ENCODE measurements at places on chromosomes 3 and 15.

- no peak for DNase-seq
These were observed 321.4 kb upstream of the DPH6 start for GRCh38 chr15:35867356-35867755.

DNA sequence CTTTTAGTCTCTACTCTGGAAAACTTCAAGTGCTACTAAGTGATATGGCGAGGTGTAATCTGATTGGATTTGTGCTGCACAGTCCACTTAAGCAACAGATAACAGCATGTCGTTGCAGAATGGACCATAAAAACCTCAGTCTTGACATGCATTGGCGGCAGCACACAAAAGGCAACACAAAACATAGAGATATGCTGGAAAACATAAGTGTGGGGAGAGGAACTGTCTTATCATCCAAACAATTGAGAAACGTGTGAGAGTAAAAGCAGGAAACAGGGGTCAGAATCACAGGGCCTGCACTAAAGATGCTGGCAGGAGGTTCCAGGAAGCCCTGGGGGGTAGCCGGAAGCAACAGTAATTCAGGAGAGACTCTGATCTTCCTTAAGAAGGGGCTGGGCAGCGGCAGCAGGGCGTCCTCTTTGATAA is 82.1 kb downstream of the CGNL1 start:
- no peak for DNase-seq

GRCh38 chr15:31556494-31557150 is 230.0 kb downstream of the KLF13 start:
- DNase-seq, result no peak

- no peak for DNase-seq
These were observed 387.0 kb downstream of the ERC2 start for GRCh38 chr3:56081246-56081645.

DNA sequence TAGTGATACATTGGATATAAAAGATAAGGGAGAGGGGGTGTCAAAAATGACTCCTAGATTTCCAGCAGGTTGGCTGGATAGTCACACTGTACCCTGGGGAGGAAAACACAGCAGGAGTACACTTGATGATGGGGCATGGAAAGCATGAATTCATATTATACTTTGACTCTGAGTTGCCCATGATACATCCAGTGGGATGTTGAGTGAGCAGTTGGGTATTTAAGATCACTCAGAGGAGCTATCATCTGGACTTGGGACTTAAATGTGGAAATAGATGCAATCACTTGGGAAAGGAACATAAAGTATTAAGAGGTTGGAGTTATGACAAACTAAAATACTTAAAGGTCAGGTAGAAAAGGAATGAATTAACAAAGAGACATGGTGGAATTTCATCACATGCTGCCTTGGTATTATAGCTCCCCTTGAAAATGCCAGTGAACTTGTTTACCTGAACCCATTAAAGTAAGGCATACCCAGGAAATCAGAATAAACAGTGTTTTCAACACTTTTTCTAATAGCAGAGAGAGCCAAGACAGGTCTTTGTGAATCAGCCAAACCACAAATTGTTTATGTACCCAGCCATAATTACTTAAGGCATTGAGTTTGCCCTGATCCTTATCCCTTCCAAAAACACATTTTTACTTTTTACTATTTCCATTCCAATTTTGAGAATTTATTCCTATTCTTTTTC is 49.9 kb upstream of the ABI3BP start:
- DNase-seq, result no peak

GRCh38 chr3:134216191-134216764 is 34.4 kb downstream of the RYK start:
- DNase-seq, result no peak

GRCh38 chr3:13045904-13046568 is 27.2 kb downstream of the IQSEC1 start:
- DNase-seq, result peak; percentile 62

GRCh38 chr3:165532851-165533250 is 304.4 kb downstream of the BCHE start:
- DNase-seq, result no peak

DNA sequence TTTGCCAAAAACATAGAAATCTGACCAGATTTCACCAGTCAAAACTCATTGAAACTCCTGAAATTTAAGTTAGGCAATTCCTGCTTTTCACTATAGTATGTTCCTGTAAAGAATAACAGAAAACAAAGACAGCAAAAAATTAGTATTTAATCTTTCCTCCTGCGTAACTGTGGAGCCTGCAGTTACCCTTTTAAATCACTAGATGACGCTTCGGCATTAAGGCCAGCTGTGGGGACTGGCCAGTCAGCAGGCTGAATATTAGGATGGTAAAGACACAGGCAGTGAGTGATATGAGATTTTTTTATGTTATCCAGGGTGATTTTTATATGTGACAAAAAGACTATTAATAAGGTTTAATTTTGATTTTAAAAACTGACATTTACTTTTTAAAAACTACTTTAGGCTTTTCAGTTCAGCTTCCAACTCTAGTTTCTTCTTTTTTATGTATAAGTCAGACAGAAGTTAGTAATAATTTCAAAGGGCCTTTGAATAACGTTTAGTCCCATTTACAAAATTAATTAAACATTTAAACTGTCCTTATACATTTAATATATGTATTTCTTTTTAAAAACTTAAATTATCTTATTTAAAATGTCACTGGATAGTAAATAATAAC is 165.1 kb downstream of the PPM1L start:
- peak; percentile 49 for DNase-seq

GRCh38 chr15:77514641-77515402 is 94.1 kb downstream of the HMG20A start:
- DNase-seq, result no peak

- DNase-seq, result no peak
These were observed 13.2 kb downstream of the INO80 start for GRCh38 chr15:41102854-41103253.

DNA sequence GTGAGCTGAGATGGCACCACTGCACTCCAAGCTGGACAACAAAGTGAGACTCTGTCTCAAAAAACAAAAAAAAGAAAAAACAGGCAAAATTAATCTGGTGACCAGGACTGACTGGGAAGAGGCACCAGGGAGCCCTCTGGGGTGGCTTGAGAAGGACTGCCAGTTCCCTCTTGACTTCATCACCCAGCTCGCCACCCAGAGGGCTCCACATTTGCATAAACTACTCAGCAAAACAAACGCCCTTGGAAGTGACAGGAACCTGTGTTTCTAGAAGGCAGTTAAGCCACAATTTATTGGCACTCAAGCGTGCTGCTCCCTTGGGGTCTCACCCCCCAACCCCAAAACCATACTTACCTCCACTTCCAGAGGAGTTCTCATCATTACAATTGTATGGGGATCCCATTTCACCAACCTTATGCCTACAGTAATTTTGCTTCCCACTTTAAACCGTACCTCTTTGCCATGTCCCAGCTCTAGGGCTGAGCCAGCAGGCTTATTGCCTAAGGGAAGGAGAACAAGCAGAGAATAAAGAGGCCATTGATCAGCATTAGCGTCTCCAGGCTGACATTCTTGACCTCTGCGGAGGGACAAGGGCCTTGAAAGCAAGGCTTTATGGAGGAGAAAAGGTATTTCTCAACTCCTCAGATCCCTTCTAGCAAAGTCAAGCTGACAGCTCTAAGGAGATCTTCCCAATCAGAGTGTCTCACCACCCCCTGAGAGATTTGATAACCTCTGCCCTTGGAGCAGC is 357.4 kb downstream of the SHQ1 start:
- DNase-seq, result peak; percentile 76

- no peak for DNase-seq
These were observed 14.2 kb downstream of the FSTL1 start for GRCh38 chr3:120436523-120437050.

- peak; percentile 69 for DNase-seq
These were observed 42.2 kb downstream of the ZNF609 start for GRCh38 chr15:64502551-64502950.

GRCh38 chr3:154759966-154760365 is 320.2 kb upstream of the MME start:
- no peak for DNase-seq

GRCh38 chr15:87703327-87704111 is 553.0 kb downstream of the NTRK3 start:
- no peak for DNase-seq

GRCh38 chr3:138135833-138136194 is 3.6 kb upstream of the A4GNT start:
- no peak for DNase-seq

- no peak for DNase-seq
These were observed 13.9 kb downstream of the NLGN1 start for GRCh38 chr3:173411375-173411973.

GRCh38 chr3:47985381-47985780 is 30.8 kb downstream of the MAP4 start:
- DNase-seq, result peak; percentile 55

DNA sequence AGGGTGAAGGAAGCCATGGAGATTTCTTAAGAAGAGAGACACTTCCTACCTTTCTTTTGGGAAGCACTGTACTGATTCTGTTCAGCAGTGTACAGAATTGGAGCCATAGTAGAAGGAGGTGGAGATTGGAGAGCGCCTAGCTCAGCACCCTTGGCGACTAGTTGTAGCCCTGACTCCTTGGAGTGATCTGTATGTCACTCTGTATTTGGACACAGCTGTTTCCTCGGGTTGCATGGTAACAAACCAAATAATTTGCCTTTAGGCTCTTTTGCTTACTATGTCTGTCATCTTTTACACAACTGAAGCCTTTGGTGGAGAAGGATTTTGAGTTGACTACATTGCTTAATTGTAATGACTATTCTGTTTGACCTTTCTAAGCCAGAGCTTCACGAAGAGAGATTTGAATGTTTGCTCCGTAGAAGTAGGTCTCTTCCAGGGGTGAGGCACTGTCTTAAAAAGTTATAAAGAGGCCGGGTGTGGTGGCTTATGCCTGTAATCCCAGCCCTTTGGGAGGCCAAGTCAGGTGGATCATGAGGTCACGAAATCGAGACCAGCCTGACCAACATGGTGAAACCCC is 77.1 kb downstream of the AKAP13 start:
- DNase-seq, result no peak

DNA sequence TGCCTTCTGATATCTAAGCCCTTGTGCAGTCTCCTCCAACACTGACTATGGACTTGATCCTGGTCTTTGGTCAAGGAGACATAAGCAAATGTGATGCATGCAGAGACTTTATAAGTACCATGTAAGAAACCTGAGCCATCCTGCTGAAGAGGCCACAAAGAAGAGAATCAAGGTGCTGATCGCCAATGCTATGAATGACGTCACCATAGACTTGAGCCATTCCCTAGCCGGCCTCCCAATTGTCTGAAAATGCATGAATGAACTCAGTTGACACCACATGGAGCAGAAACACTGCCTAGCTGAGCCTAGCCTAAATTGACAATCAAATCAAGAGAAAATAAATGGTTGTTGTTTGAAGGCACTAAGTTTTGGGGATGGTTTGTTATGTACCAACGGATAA is 51.9 kb downstream of the CERS3 start:
- no peak for DNase-seq

DNA sequence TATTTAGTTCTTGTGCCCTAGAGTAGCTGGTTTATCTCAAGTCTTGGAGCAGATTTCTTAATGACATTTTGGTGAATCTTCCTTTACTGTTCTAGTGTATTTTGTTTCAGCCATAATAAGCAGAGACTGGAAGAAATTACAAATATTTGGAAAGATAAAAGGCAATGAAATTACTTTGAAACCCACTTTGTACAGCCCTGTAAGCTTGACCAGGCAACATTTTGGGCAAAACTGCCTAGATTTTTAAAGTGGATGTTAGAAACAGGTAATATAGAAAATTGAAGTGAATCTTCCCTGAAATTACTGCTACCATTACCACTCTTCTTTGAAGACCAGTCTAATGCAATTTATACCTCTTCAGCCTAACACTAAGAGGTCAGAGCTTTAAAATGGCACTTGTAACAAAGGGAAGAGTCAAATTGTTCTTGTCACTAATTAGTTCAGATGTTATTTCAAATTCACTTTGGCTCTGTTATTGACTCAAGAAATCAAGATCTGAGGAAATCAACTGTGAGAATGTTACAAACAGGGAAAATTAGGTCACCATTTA is 589.4 kb downstream of the NLGN1 start:
- DNase-seq, result no peak

- no peak for DNase-seq
These were observed 602.0 kb upstream of the KCNMB2 start for GRCh38 chr3:177934001-177934891.

DNA sequence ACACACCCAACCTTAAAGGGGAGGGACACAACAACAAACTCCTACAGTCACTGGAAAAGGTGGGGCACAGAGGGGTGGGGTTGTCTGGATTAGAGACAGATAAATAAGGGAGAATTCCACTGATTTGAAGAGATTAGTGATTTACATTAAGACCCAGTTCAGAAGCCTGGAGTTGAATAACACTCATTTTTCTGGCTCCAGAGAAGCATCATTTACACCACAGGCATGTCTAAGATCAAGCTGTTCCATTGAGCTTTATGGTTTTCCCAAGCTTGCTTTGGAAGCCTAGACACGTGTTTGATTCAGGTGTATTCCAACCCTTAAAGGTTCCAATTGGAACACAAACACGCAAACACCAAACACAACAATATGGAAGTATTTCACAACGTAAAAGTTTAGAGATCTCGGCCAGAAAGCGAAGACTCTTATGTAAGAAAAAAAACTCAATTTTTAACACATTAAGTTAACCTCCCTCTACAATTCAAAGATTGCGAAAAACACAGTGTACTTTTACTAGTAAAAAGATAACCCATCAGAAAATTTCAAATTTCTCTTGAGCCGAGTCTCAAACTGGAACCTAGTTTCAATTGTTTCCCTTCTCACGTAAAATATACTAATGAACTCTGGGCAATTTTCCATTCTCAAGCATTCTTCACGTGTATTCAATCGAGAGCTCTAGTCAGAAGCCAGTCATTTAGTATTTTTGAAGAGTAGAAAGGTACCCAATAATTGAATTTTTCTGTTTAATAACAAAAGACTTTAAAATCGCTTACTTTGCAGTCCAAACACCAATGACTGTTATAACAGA is 2.1 kb downstream of the TRA2B start:
- DNase-seq, result no peak

GRCh38 chr3:94525043-94525442 is 462.2 kb downstream of the NSUN3 start:
- no peak for DNase-seq

DNA sequence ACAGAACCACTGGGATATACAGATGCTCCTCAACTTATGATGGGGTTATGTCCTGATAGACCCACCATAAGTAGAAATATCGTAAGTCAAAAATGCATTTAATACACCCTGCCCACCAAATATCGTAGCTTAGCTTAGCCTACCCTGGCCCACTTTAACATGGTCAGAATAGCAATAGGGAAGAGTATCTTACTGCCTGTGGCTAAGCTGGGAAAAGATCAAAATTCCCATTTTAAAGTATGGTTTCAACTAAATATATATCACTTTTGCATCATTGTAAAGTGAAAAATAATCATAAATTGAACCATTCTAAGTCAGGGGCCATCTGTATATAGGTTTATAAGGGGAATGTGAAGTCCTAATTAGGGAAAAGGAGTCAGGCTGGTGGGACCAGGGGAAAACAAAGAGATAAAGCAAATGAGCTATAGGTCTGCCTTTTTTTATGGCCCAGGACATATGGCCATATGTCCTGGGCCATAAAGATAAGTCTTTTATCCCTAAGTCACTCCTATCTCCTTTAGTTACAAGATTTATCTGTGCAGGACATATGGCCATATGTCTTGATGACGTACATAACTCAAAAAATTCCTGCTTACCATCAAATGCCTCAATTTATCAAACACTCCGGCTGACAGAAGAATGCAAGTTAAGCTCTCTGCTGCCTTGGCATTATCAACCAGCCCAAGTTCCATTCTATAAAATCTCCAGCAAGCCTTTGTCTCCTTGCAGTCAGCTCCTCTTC is 11.2 kb downstream of the RTP3 start:
- no peak for DNase-seq

- DNase-seq, result peak; percentile 24
These were observed 94.5 kb downstream of the ABI3BP start for GRCh38 chr3:100898681-100899080.

All from inflammatory macrophage (primary cell).